ENCODE measurements at places on chromosomes 5 and 9.

DNA sequence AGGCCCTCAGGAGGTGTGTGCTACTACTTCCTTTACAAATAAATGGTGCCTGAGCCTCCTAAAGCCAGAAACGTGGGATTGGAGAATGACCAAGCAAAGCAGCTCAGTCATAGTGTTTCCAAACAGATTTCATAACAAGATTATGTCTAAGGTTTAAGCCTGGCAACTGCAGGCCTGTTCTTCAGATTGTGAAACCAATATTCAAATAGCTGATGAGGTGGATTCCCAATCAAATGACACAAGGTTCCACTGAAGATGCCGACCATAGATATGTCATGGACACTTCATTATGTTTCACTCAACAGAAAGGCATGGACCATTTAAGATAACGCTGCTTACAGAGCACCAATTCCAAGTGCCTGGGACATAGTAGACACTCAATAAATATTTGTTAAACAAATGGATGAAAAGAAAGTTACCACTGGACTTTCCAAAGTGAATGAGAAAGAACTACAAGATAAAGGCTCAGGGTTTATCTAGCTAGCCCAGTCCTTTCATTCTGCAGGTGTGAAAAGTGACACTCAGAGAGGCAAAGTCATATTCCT, 189.5 kb downstream of the ACTL7B start:
- peak; percentile 79 for DNase-seq

GRCh38 chr5:174493530-174493929, 230.9 kb upstream of the MSX2 start:
- no peak for DNase-seq

GRCh38 chr5:150723845-150724244, 23.0 kb upstream of the RBM22 start:
- no peak for DNase-seq

DNA sequence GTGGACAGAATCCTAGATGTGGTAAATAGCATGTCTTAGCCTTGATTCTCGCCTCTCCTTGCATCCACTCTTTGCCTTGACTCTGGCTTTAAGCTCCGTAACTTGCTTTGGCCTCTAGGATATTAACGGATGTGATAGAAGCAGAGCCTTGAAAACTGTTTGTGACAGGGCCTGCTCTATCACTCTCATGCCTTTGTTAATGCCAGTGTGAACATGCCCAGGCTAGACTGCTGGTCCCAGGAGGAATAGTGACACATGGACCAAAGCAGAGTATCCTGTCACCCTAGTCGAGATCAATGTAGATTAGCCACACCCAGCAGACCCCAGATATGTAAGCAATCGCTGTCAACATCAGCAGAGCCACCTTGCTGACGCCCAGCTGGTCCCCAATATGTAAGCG, 109.9 kb upstream of the C9orf72 start:
- no peak for DNase-seq

GRCh38 chr9:78821126-78821822, 524.3 kb downstream of the PSAT1 start:
- DNase-seq, result peak; percentile 30

- DNase-seq, result peak; percentile 68
Observed at GRCh38 chr9:132160802-132161742, 786 bp upstream of the NTNG2 start.

- no peak for DNase-seq
Observed at GRCh38 chr5:2015961-2016360, 133.2 kb upstream of the IRX4 start.

GRCh38 chr5:14628346-14628745, 36.2 kb upstream of the OTULIN start:
- peak; percentile 43 for DNase-seq

DNA sequence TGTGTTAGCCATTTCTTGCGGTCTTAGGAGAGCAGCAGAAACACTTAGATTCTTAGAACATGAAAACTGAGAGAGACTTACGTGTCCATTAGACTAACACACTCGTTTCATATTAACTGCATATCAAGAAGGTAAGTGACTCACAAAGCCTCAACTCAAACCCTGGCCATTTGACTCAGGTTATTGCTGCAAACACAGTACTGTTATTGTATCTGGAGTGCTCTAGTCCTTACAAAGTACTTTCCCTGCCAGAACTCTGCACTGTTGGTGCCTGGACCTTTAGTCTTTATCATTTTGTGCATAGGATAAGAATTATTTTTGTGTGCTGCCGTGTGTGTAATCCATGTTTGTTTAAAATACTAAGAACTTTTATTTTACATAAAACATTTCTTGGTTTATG, 155.7 kb downstream of the FBXL7 start:
- no peak for DNase-seq

- peak; percentile 93 for DNase-seq
Observed at GRCh38 chr9:755454-756381, 85.8 kb upstream of the DMRT1 start.

DNA sequence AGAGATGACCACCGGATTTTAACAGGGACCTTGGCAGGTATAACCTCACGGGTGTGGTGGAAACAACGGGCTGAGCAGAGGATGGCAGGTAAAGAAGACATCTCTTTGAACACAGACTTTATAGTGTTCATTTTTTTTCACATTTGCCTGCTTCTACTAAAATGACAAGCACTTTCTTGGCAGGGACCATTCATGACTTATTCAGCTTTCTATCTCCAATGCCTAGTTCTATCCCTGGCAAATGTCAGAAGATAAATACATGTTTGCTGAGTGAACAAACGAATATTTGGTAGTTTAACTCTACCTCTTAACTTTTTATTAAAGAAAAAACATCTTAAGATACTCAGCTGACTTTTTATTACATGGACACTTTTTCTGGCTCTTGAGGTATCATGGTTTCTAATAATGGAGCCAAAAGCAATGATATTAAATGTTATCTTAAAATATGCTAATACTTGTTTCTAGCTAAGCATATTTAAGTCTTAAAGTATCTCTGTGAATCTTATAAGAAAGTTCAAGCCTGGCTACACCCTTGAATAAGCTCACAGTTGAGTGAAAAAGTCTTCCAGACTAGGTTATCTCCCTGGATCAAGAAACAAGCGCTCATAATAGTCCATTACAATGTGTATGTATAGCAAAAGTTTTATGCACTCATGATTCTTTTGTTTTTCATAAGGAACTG, 8.5 kb downstream of the ELL2 start:
- DNase-seq, result no peak

DNA sequence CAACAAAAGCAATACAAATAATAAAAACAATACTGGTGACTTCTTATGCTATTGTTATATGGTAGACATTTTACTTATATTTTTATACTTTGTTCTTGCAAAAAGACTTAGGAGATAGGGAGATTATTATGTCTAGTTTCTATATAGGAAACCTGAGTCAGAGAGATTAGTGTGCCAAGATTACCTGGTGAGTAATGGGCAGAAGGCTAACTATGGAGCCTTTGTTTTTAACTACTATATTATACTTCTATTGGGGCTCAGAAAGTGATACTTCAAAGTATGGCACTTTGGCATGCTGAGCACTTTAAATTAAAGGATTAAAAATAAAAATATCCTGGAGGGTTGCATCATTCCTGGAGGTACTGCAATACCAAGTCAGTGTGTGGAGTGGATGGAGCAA, 117.5 kb upstream of the CLINT1 start:
- DNase-seq, result no peak

GRCh38 chr9:78011049-78011448, 20.6 kb downstream of the GNAQ start:
- DNase-seq, result no peak

DNA sequence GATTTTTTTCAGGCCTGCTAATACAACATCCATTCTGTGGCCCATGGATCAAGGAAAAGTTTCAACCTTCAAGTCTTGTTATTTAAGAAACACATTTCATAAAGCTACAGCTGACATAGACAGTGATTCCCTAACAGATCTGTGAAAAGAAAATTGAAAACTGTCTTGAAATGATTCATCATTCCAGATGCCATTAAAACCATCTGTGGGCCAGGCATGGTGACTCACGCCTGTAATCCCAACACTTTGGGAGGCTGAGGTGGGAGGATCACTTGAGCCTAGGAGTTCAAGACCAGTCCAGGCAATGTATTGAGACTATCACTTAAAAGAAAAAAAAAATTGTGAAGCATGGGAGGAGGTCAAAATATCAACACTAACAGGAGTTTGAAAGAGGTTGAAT, 6.0 kb downstream of the RAPGEF6 start:
- peak; percentile 64 for DNase-seq

- peak; percentile 70 for DNase-seq
Observed at GRCh38 chr5:65721050-65721719, 724 bp downstream of the SGTB start.

DNA sequence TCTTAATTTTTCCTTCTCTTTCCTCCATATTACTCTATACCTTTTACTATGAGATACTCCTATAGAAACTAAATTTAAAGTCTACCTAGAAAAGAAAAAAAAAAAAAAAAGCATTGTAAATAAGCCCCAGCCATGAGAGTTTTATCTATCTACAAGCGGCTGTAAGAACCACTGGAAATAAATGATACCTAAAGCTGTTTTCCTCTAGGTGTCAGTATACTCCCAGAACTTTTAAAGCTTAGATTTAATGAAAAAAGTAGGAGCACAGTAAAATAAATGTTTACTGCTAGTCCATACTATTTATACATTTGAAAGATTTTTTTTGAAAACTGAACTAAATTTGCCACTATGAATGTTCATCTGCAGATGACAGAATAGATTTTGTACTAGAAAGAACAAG, 26.2 kb downstream of the TYRP1 start:
- peak; percentile 65 for DNase-seq

DNA sequence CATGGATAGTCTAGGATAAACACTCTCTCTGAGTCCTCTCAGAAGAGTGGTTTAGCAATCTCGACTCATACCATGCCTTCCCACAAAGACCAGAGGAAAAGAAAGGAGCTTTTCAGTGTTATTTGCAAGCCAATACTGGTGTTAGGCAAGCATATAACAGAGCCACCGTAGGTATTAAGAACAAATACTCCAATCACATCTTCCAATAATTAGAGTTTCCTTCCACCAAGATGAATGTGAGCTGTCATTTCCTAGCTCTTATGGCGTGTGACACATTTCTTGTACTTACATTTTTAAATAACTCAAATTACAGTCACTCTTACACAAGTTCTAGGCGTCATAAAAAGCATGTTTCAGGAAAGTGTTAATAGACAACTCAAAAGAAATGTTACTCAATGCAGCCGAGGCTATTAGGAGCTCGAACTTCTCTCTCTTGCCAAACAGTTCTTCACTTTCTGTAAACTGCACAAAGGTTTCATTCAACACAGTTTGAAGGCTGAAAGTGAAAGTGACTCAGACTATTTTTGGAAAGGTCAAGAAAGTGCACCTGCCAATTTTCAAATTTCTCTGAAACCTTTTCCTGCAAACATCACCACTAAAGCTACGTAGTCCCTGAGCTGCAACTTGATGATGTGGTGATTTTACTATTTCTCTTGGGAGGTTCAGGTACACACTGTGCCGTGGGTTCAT, 153.8 kb downstream of the AUH start:
- DNase-seq, result peak; percentile 88

DNA sequence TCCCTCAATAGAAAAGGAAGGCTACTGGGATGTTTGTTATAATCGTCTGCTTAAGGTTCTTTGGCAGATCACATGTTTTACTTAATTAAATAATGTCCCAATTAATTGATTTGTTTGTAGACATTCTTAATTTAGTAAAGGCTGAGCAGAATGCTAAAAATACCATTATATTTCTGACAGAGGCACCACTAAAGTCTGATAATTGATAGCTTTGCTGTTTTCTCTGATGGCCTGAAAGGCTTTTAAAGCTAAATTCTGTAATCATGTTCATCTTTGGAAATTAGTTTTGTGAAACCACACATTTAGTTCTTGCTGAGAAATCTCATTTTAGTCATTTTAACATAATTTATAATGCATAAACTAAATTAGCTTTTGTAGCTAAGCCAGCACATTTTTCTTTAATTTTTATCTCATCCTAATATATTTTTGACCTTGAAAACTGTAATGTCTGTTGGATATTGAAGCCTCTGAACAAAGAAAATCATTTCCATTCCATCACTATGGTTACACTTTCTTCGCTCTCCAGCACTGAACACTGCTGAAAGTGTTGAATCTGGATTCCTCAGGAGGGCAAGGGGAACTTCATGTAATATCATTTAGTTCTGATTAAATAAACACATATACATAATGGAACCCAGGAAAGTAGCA, 329.4 kb downstream of the ELAVL2 start:
- DNase-seq, result no peak

DNA sequence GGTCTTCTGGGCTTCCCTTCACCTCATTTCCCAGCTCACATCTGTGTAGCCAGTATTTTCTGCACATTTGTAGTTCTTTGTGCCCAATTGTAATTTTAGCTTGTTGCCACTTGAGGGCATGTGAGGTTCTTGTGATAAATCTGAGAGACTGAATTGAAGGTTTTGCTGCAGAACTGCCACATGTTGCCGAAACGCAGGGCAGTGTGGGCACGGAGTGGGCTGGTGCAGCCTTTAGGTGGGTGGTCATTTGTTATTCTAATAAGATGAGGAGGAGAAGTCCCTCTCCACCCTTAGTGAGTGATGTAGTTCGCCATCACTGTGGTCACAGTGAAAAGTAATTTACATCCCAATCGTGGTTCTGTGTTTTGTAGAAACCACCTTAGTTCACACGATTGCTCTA, 21.2 kb downstream of the OTULIN start:
- DNase-seq, result peak; percentile 68

GRCh38 chr5:167969998-167970397, 321.4 kb upstream of the WWC1 start:
- DNase-seq, result peak; percentile 72

- DNase-seq, result peak; percentile 23
Observed at GRCh38 chr5:95836544-95836943, 14.0 kb upstream of the GLRX start.

DNA sequence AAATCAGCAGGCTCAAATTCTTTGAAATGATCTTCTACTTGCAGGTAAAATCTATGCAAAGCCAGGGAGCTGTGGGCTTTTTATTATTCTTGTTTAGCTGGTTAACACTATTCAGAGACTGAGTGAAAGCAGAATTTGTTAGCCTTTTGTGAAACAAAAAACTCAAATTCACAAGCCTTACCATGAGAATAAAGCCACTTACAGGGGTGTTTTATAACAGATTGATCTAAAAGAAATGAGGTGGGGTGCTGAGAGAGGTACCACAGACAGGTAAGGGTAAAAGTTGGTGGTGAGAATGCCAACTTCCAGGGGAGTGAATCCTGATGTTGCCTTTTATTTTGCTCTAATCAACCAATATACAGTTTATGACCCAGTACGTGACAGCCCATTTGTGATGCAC, 1585.6 kb downstream of the EFNA5 start:
- no peak for DNase-seq

DNA sequence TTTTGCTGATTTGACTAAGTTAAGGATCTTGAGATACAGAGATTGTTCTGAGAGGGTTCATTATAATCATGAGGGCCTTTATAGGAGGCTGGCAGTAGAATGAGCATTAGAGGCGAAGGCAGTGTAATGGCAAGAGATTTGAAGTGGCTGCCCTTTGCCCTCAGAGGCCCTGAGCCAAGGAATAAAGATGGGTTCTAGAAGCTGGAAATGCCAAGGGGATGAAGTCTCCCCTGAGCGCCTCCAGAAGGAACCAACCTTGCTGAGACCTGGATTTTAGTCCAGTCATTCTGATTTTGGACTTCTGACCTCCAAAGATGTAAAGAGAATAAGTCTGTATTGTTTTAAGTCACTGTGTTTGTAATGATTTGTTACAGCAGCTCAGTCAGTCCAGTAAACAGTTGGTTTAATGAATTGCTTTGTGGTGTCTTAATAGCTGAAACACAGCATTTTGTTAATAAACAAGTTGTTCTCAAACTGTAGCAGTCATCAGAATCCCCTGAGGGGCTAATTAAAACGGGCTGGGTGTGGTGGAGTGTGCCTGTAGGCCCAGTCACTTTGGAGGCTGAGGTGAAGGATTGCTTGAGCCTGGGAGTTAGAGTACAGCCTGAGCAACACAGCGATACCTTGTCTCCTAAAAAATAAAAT, 23.2 kb downstream of the GLRX start:
- DNase-seq, result no peak
